ENCODE measurements at places on chromosomes 7 and 10. TPM values are rescaled to one million over a fixed set of nuclear protein-coding genes. Genes with fewer than 3 reads are reported as not detected.

DNA sequence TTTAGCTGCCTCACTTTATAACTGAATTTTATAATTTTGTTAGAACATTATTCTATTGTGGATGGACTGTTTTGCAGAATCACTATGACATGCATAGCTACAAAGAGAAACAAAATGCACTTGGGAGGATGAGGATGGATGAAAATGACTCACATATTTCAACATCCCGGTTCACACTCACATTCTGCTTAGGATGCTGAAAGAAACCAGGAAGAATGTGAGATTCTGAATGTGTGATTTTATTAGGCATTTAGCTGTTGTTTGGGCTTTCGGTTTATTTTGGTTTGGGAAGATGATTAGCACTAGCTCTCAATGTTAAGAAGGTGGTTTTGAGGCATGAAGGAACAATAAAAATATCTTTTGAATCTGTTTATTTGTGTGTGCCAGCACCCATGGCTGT is 235.5 kb downstream of the SEMA3E start:
- no peak for DNase-seq

DNA sequence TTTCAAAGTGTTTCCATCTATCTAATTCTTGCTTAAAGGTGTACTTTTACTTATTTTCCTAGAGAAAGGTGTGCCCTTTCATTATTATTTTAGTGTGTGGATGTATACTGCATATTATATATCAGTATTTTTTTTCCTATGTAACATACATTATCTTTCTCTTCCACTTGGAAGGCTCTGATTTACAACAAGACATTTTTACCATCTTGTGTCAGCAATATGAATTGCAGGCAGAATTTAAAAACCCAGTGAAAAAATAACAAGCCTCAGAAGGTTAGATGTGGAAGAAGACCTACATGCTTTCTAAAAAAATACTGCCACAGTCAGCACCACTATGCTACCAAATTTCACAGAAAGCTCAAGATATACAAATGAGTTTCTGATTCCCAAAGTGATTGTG is 327.7 kb upstream of the STEAP1 start:
- DNase-seq, result no peak

GRCh38 chr7:158050441-158050977 is 537.1 kb downstream of the PTPRN2 start:
- DNase-seq, result no peak

GRCh38 chr10:91745090-91745831 is 53.0 kb upstream of the TNKS2 start:
- DNase-seq, result no peak

DNA sequence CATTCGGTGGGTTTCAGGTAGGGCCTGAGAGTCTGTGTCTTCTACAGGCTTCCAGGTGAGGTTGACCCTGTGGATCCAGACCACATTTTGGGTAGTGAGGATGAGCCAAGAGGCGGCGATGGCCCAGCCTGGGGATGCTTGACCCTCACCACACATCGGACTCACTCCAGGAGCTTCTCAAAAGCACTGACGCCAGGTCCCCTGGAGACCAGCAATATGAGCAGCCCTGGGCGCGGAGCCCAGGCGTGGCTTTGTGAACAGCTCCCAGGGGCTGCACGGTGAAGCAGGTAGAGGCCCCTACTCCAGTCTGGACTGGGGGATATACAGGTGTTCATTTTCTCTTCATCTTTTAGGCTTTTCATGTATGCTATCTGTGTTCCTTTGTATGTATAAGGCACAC is 139.7 kb upstream of the PCBD1 start:
- no peak for DNase-seq

GRCh38 chr7:68247571-68247970 is 1250.9 kb downstream of the TYW1 start:
- DNase-seq, result no peak

Gene TNS3
- 1.6 TPM for total RNA-seq

Gene PTTG1IP2
- total RNA-seq, result not detected

Gene RAMP3
- total RNA-seq, result not detected
